ENCODE measurements at places on chromosomes 2 and 18.

GRCh38 chr2:225073198-225073597 is 30.9 kb upstream of the DOCK10 start:
- DNase-seq, result no peak
- H3K27me3 ChIP-seq, result no peaks in the 10 kb centered on the region
- H3K27ac ChIP-seq, result no peak overlapping the region

DNA sequence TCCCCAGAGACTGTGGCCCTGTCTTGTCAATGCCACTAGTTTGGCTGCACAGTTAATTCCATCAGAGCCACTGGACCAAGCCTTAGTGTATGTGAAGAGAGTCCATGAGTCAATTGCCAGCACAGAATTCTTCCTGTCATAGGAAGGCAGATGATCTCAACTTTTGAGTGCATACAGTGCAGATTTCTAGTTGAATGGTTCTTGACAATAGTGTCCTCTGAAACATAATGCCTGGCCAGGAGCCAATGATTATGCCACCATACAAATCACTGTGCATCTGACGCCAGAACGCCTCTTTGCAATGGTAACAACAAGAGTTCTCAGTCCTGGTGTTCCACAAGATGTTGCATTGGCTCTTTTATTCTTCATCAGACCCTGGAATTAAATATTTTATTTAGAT is 7.1 kb downstream of the NEUROD1 start:
- no peak for DNase-seq
- H3K4me1 ChIP-seq, result no peaks in the 10 kb centered on the region
- H3K27ac ChIP-seq, result no peak overlapping the region
- no peak overlapping the region for H3K4me3 ChIP-seq
- peaks cover 4% of the 10 kb centered on the region for H3K27me3 ChIP-seq

- peak; percentile 54 for DNase-seq
- H3K4me3 ChIP-seq, result no peak within 1 kb of the TSS
- H3K27ac ChIP-seq, result no peak within 1 kb of the TSS
- H3K36me3 ChIP-seq, result no peaks in the 10 kb centered on the region
- H3K4me1 ChIP-seq, result peaks cover 6% of the 10 kb centered on the region
- H3K27me3 ChIP-seq, result peaks cover 18% of the 10 kb centered on the region
Observed at GRCh38 chr2:27308359-27308881, at the start of gene UCN. Gene UCN, minus strand, starts transcription at chr2:27308445. Its CDS starts 550 bp downstream, at chr2:27307895.

DNA sequence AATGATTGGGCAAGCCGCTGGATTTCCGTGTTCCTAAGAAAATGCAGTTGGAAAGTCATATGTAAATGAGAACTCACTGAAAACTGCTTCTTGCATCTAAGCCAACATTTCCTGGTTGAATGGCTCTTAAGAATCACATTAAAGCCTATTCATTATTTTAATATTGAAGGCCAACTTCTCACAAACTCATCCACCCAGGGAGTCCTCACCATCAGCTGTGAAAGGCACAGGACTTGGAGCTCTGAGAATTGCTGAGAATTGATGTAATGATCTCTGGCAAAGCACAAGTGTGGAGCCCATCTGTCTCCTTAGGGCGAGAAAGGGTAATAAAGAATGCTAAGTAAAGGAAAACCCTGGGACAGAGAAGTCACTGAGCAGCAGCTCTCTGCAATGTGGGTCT is 55.9 kb upstream of the APCDD1 start:
- H3K27ac ChIP-seq, result no peak overlapping the region
- no peaks in the 10 kb centered on the region for H3K4me1 ChIP-seq
- H3K27me3 ChIP-seq, result no peaks in the 10 kb centered on the region
- no peaks in the 10 kb centered on the region for H3K36me3 ChIP-seq

DNA sequence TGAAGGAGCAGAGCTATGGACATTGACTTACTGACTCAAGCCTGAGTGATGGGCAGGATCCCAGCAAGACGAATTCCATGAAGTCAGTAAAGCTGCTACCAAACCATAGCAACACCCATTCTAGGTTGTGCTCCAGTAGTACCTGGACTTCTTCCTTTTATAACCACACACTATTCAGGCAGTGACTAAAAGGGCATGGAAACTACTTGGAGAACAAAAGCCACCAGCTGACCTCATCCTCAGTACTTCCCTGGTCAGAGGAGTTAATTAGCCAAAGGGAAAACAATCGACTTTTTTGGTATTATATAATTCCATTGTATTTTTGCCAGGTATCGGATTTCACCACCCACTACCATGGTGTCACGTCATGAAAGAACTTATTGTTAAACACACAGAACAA is 237.1 kb downstream of the TTC32 start:
- H3K27ac ChIP-seq, result no peak overlapping the region
- no peak overlapping the region for H3K4me3 ChIP-seq
- no peaks in the 10 kb centered on the region for H3K27me3 ChIP-seq

- DNase-seq, result no peak
- no peak overlapping the region for H3K27ac ChIP-seq
- H3K36me3 ChIP-seq, result no peaks in the 10 kb centered on the region
- peaks cover 4% of the 10 kb centered on the region for H3K4me1 ChIP-seq
Observed at GRCh38 chr2:3208591-3208990, 169.0 kb downstream of the EIPR1 start.

DNA sequence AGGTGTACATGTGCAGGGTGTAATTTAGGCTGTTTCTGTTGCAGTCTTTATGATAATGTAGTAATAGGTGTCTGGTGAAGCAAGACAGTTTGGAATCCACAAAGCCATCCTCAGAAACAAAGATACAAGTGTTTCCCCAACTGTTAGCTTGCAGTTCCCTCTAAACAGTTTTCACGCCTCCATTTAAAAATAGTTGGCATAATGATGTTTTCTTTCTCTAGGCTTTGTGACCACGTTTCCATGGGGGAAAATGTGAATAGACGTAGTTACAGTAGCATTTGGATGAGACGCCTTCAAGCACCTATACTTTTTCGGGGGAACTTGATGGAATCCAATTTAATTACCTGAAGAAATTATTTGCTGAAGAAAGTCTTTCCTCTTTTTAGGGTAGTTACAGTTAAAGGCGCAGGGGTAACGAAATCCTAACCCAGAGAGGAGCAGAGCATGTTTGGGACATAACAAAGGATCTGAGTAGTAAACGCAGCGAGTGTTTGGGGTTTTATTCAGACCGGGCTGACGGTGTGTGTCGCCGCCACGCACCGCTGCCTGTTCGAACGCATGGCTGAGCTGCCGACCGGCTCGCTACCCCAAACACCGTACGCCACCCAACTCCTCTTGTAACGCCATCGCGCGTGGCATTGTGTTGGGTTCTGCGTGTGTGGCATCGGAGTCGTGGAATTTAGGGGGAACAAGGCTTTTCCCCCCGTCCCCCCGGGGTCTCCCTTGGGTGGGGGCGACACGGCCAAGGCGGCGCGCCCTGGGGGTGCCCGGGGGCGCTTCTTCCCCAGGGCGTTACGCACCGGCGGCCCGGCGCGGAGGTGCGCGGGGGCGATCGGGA is 681 bp upstream of the NRP2 start:
- no peaks in the 10 kb centered on the region for H3K36me3 ChIP-seq
- DNase-seq, result peak; percentile 74
- peak overlapping the region; percentile 78 for H3K27ac ChIP-seq

- no peaks in the 10 kb centered on the region for H3K36me3 ChIP-seq
- H3K4me1 ChIP-seq, result no peaks in the 10 kb centered on the region
- no peaks in the 10 kb centered on the region for H3K27me3 ChIP-seq
Observed at GRCh38 chr2:58757971-58758370, 516.8 kb upstream of the FANCL start.

GRCh38 chr2:16506366-16506765 is 159.3 kb downstream of the CYRIA start:
- H3K27me3 ChIP-seq, result no peaks in the 10 kb centered on the region
- no peak overlapping the region for H3K4me3 ChIP-seq
- no peaks in the 10 kb centered on the region for H3K36me3 ChIP-seq

DNA sequence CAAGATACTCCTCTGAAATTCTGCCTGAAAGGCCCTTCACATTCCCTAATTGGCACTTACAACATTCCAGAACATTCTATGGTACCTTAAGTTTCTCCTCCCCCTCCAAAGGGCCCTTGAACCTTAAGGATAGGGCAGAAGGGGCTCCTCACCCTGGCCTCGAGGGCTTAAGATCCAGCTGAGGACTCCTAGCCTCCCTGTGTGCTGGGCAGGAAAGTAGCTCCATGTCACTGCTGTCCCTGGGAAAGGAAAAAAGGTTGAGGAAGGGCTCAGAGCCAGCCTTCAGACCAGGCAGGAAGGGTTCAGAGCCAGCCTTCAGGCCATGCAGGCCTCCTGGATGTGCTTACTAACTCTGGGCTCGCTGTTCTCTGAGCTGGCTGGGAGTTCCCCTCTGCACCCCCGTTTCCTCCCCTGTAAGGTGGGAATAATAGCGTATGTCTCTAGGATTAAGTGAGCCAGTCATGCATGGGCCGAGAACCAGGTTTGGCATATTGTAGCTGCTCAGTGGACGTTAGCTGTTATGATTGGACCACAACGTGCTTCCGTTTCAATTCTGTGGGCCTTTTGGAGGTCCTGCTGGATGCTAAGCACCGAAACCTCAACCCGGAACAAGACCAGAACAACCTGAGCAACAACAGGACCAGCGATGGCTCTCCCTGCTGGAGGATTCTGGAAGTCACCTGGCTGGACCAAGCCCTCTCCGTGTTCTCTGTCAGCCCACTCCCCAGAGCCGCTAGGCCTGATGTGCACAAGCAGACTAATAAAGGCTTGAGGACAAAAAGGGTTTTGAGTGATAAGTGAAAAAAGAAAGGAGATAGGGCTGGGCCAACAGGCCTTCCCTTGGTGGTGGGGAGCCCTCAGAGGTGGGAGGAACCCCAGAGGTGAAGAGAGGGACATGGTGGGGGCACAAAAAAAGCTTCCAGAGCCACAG is 1.0 kb upstream of the B3GNT7 start:
- no peak overlapping the region for H3K4me3 ChIP-seq
- H3K27me3 ChIP-seq, result no peaks in the 10 kb centered on the region
- H3K4me1 ChIP-seq, result no peaks in the 10 kb centered on the region

DNA sequence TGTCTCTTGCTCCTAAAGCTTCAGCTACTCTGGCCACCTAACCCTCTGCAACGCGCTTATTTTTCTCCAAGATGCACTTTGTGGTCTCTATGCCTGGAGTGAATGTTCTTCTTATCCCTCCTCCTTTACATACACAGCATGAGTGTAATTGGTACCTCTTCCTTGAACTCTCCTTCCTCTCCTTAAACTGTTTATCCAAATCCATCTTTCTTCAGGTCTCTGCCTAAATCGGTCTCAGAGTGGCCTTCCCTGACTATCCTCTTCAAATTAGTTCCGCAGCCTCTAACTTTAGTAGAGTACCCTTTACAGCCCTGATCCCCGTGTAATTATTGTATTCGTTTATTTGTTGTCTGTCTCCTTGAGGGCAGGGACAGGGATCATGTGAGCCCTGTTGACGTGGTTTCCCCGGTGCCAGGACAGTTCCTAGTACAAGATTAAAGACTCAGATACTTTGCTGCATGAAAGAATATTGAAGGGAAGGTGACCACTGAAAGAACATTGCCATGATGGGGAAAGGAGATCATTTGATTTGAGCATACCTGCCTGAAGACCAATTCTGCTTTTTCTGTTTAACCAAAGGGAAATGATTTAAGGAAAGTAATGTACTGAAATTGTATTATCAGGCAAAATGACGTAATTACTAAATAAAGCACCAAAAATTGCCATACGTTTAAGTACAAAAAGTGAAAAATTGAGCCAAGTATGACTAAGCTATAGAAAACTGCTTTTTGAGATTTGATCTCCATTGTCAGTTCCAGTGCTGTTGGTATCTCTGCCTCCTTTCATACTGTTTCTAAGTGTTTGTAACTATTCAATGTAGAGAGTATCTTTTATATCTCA is 1.2 kb downstream of the CNOT9 start:
- H3K4me3 ChIP-seq, result peak overlapping the region; percentile 72
- no peak for DNase-seq
- H3K27me3 ChIP-seq, result no peaks in the 10 kb centered on the region
- H3K36me3 ChIP-seq, result no peaks in the 10 kb centered on the region
- peak overlapping the region; percentile 81 for H3K27ac ChIP-seq

DNA sequence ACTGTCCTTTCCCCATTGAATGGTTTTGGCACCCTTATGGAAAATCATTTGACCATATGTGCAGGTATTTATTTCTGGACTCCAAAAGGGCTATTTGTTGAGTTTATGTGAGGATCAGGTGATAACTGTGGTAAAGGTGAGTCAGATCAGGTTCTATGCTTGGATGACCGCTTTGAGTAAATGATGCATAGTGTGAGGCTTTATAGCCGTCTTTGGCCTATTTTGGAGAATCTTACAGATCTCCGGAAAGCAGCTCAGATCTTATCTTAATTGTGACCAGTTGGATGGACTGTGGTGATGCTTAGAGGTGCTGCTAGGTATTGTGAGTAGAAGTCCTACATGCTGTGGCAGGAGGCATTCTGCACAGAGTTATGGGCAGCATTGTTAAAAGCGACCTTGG is 126.2 kb downstream of the METTL8 start:
- H3K4me3 ChIP-seq, result no peak overlapping the region
- no peaks in the 10 kb centered on the region for H3K4me1 ChIP-seq
- H3K36me3 ChIP-seq, result no peaks in the 10 kb centered on the region
- no peak overlapping the region for H3K27ac ChIP-seq

GRCh38 chr2:164084066-164084465 is 348.3 kb upstream of the FIGN start:
- H3K4me3 ChIP-seq, result no peak overlapping the region
- H3K27me3 ChIP-seq, result no peaks in the 10 kb centered on the region
- H3K36me3 ChIP-seq, result no peaks in the 10 kb centered on the region
- no peaks in the 10 kb centered on the region for H3K4me1 ChIP-seq
- H3K27ac ChIP-seq, result no peak overlapping the region

- H3K4me1 ChIP-seq, result no peaks in the 10 kb centered on the region
- no peak for DNase-seq
- H3K27me3 ChIP-seq, result no peaks in the 10 kb centered on the region
- H3K27ac ChIP-seq, result no peak overlapping the region
Observed at GRCh38 chr2:172169611-172170010, 66.9 kb upstream of the DLX2 start.
